Activated T-helper 17 cell treated with anti-CD3 and anti-CD28 coated beads, Interleukin-2, amount 50 U/mL, for 72 hours (primary cell): ENCODE measurements at places on chromosomes 5 and 9. TPM values are rescaled to one million over a fixed set of nuclear protein-coding genes. Genes with fewer than 3 reads are reported as not detected.

The CDKN2B-AS1 gene
- total RNA-seq = 0.93 TPM

DNA sequence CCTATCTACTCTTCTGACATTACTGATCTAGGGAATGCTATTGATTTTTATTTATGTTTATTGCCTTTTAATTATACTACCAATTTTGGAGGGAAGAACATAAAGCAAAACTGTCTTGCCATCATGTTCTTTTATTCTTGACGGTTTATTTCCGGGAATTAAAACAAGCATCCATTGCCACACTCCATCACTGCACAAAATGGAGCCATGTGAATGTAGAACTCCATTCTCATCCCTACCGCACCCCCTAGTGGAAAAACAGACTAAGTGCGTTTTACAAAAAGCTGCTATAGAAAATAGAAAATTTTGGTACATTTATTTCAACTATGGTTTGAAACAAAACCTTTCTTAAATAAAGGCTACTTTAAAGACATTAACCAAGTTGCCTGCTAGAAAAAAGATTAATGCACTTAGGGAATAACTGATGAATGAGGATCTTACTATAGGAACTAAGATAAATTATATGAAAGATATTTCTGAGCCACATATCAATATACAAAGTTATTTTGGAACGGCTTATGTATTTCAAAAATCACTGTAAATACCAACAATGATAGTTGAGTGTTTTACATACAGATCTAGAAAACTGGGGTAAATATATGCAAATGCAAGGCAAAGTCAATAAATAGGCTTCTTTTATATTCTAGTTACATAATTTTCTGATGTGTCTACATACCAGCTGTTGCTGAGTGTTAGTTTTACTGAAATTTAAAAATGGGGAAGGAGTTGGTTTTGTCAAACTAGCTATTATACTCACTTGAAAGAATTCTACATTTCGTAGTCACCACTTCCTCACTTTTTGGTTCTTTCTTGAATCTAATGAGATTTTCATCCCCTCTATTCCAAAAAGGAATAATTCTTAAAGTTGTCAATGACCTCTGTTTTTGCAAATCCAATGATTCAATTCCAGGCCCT, 26.5 kb downstream of the OXCT1 start:
- ATAC-seq = peak; percentile 43

- ATAC-seq = no peak
Observed at GRCh38 chr9:124280176-124280691, 22.5 kb downstream of the NEK6 start.

DNA sequence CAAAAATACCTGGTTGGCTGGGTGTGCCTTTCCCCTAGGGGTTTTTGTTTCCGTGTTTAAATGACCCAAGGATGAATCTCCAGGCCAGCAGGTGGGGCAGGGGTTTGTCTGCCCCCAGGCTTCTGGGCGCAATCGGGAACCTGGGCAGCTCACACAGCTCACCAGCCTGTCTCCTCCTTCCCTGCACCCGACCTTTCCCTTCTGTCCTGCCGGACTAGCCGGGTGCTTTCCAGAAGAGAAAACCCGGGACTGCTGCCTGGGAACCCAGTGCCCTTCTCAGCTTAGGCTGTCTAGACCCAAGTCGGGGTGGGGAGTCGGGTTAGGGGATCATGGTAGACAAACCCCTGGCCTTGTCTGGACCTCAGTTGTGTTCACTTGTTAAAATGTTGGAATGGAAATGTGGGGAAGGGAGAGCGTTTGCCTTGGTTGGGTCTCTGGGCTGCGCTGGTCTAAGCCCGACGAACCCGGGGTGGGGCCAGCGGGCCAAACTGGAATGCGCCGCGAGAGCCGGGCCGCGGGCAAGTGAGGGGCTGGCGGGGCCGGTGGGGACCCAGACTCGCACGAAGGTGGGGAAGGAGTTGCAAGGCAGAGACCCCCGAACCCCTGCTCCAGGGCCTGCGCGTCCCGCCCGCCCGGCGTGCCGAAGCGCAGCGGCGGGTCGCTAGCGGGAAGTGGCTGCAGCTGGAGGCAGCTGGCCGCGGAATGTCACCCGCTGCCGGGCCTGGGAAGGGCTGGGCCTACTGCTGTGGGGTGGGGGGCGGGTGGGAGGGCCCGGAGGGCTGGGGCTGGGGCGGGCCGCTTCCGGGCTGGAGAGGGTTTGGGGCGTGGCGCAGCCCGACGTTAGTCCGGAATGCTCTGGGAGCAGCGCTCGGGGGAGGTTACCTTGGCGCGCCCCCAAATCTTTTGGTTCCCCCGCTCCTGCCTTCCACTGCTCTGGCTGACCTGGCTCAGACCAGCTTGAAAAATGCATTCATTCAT, 84.6 kb downstream of the DAB2IP start:
- ATAC-seq = no peak

DNA sequence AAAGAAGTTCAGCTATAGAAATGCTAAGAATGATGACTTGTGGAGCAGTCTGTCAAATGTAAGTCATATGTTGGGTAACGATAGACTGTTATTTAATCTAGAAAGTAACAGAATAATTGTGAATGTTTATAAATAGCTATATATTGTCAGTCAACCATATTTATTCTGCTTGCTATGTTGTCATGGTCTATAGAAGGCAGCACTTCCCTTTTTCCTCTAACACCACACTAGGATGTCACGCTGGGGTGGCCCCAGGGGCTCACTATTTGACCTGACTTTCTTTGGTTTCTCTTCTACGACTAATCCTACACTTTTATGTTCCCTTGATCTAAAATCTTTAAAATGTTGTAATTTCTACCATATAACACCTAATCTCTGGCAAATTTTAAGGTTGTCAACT, 20.5 kb downstream of the ERAP2 start:
- peak; percentile 56 for ATAC-seq

DNA sequence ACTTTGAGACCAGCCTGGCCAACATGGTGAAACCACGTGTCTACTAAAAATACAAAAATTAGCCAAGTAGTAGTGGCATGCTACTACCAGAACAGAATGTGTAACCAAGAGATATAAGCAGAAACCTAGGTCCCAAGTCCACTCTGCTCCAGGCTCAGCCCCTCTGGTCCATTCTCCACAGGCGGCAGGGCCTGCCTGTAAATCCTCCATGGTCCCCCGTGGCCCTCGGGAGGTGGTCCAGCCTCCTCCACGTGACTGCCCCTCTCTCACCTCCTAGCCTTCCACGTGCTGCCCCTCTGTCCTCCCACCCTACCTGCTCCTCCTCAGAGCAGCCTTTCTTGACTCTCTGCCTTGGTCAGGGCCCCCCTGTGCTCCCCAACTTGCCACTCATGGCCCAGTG, 127.4 kb downstream of the GAPVD1 start:
- ATAC-seq = no peak

- no peak for ATAC-seq
Observed at GRCh38 chr5:18961234-18961633, 1026.8 kb downstream of the CDH18 start.

The ABO gene
- not detected for total RNA-seq

GRCh38 chr5:23446424-23446823, 61.0 kb upstream of the PRDM9 start:
- no peak for ATAC-seq

The OR1J2 gene
- total RNA-seq = not detected

- ATAC-seq = no peak
Observed at GRCh38 chr9:3177936-3178335, 334.0 kb upstream of the PUM3 start.

- no peak for ATAC-seq
Observed at GRCh38 chr9:123089790-123090189, 56.3 kb downstream of the GPR21 start.

The RGS7BP gene
- total RNA-seq = not detected

- ATAC-seq = peak; percentile 15
Observed at GRCh38 chr5:32584646-32585045, 711 bp upstream of the SUB1 start.

- peak; percentile 75 for ATAC-seq
Observed at GRCh38 chr5:78526049-78526525, 122.5 kb downstream of the LHFPL2 start.

GRCh38 chr9:37415011-37415719, 7.3 kb upstream of the GRHPR start:
- peak; percentile 66 for ATAC-seq

DNA sequence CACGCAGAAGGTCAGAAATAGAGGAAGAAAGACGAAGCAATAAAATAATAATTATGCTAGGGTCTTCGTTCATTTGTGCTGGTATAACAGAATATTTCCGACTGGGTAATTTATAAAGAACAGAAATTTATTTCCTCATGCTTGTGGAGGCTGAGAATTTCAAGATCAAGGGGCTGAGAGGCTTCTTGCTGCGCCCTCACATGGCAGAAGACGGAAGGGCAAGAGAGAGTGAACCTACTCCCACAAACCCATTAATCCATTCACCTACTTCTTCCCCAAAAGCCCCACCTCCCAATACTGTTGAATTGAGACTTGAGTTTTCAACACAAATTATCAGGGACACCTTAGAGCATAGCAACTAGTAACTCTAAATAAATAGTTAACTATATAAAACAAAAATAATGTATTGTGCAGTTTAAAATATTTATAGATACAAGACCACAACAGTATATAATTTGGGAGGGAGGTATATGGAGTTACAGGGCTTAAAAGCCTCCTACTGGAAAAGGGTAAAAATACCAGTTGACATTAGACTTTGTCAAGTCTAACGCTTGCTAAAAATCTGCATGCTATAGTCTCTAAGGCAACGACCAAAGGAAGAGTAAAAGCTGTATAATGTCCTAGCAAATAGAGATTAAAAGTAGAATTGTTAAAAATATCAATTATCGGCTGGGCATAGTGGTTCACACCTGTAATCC, 40.3 kb upstream of the NAA35 start:
- ATAC-seq = peak; percentile 50

The SLC6A7 gene
- not detected for total RNA-seq

DNA sequence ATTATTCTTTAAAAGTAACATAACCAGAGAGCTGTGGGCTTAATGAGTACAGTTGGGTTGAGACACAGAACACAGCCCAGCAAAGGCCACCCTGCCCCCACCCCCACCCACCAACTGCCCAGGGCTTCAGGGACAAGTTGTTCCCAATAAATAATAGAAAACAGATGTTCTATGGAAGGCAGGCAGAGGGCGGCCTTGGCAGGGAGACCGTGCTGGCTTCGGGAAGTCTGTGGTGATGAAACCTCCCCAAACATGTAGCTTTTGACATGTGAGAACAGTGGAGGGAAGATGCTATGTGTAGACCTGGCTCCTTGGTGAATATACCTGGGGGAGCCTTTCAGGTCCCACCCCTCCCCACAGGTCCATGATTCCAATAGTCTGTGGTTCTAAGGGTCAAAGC, 10.0 kb downstream of the TRAF1 start:
- no peak for ATAC-seq

GRCh38 chr9:128323791-128324190, 1.2 kb downstream of the COQ4 start:
- ATAC-seq = no peak

GRCh38 chr5:104312481-104312880, 749.9 kb upstream of the NUDT12 start:
- no peak for ATAC-seq

The CDX1 gene
- total RNA-seq = not detected

DNA sequence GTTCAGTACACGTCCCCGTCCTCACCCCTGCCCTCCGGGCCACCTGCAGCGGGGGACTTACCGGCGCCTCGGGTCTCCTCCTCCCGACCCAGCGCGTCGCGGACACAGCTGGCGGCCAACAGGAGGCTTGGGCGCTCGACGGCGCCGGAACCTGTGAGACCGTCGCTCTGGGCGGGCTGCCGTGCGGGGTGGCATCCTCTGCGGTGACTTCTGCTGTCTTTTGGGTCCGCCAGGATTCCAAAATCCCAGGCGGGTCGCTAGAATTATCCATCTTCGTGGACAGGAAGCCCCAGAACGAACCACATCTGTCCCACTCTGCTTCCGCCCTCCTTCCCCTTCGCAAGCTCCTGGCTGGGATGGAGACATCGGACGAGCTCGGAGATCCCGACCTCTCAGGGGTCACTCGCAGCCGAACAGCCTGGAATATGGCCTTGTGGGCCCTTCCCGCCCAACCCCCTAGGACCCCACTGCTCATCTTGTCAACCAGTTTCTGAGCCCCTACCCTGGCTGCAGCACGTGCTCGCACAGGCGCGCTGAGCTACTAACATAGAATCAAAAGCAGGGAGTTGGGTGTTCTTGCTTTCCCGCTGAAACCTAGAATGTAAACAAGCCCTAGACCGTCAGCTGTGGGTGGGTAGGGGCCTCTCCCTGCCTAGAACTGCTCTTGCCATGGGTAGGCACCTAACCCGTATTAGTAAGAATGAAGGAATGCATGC, 947 bp upstream of the MARCHF3 start:
- peak; percentile 13 for ATAC-seq

- no peak for ATAC-seq
Observed at GRCh38 chr5:124104821-124105220, 592.8 kb downstream of the CSNK1G3 start.

The TUSC1 gene
- not detected for total RNA-seq

The MRPS30 gene
- total RNA-seq = 42.0 TPM

The NEUROG1 gene
- not detected for total RNA-seq

The FOXD4L6 gene
- total RNA-seq = not detected

- no peak for ATAC-seq
Observed at GRCh38 chr9:16371306-16371705, 499.2 kb downstream of the BNC2 start.

The FLT4 gene
- total RNA-seq = 0.56 TPM

The AGXT2 gene
- not detected for total RNA-seq

- ATAC-seq = no peak
Observed at GRCh38 chr9:16867576-16868311, 2.7 kb downstream of the BNC2 start.

DNA sequence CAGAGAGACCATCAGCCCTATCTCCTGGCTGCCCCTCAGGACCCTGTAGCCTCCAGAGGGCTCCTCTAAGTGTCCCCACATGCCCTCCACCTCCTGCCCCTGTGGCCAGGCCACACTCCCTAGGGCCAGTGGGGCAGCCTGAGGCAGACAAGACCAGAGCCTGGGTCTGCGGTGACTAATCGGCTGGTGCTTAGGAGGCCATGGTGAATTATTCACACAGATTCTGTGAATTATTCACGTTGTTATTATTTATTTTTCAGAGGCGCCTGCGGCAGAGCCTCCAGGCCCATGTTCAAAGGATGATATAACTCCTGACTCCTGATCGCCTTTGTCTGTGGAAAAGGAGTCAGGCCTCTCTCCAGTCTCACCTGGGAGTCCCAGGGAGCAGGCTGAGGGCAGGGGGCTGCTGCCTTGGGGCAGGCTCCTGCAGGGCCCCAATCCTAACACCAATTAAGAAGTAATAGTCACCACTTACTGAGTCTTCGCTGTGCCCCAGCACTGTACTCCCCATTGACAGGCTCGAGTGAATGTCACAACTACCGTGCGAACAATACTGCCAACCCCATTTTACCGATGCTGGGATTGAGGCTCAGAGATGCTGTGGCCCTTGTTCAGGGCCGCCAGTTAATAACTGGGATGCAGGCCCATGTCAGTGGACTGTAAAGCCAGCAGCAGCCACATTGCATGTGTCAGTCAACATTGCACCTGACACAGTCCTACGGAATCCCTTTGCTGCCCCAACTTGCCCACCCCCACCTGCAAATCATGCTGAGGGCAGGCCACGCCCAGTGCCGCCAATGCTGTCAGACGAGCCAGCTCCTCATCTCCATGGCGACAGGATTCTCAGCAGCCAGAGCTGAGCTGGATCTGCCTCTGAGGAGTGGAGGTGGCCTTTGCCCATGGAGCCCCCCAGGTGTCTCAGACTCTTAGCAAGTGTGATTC, 94.9 kb downstream of the PCDH1 start:
- no peak for ATAC-seq

- no peak for ATAC-seq
Observed at GRCh38 chr9:16328349-16328748, 542.1 kb downstream of the BNC2 start.
